ENCODE measurements at places on chromosomes 6 and 20.

GRCh38 chr20:61712688-61713087, 353.0 kb downstream of the TAF4 start:
- no peak for DNase-seq

- no peak for DNase-seq
These were observed 45.7 kb downstream of the HNF4A start for GRCh38 chr20:44400970-44401769.

GRCh38 chr6:9795880-9796279, 619.0 kb downstream of the TFAP2A start:
- no peak for DNase-seq

GRCh38 chr6:27829453-27830211, 82.6 kb downstream of the OR2B2 start:
- no peak for DNase-seq

- no peak for DNase-seq
These were observed 559.6 kb upstream of the NRSN1 start for GRCh38 chr6:23566418-23566817.

DNA sequence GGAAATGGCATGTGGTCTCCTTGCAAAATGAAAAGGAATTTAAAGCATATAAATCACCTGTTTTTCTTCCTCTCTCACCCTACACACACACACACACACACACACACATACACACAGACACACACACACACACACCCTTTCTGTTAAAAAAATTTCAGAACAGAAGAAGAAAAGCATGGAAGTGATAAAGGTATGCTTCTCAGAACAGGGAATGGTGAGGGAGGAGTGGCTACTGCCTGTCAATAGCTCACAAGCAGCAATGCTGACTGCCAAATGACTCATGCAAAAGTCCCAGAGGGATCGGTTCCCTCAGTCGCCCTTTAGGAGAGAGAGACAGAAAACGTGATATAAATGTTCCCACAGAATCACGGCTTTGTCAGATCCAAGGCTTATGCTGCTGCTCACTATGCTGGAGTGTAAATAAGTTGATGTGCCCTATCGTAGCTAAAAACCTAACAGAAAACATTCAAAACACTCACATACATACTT, 102.6 kb downstream of the IBTK start:
- DNase-seq, result no peak

GRCh38 chr20:17542993-17543412, 11.8 kb upstream of the BFSP1 start:
- DNase-seq, result no peak

GRCh38 chr6:107668743-107669474, 155.2 kb downstream of the SCML4 start:
- no peak for DNase-seq

DNA sequence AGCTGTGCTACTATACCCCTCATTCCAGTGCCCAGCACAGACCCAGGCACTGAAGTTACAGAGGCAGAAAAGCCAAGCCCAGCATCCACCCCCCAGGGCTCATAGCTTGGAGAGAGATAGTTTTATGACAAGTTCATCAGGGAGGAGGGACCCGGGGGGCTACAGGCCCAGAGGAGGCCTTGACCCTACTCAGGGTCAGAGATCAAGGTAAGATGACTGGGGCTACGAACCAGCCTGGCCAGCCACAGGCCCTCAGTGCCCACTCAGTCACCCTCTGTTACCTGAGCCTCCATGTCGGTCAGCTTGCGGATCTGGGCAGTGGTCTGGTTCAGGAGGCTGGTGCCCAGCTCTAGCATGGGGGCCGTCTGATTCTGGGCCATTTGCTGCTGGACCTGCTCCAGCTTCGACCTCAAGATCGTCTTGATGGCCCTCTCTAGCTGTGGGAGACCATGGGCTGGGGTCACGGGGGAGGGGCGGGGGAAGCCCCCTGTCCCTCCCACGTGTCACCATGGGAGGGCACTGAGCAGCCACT, 26.1 kb downstream of the ANGPT4 start:
- no peak for DNase-seq

DNA sequence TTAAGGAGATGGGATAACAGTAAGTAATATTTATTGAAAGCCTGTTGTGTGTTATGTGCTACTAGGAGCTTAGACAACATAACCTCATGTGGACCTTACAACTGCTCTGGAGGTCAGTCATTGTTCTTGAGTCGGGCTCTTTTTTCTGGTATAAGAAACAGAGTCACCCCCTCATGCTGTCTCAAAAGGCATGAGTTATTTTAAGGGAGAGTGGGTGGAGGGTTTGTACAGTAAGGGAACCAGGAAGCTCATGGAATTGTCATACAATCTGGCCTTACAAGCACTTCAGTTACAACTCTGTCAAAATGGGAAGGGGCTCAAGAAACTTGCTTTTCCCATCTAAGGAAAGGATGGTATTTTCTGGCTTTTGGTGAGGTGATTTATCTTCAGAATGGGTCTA, 16.5 kb upstream of the DSE start:
- DNase-seq, result no peak

DNA sequence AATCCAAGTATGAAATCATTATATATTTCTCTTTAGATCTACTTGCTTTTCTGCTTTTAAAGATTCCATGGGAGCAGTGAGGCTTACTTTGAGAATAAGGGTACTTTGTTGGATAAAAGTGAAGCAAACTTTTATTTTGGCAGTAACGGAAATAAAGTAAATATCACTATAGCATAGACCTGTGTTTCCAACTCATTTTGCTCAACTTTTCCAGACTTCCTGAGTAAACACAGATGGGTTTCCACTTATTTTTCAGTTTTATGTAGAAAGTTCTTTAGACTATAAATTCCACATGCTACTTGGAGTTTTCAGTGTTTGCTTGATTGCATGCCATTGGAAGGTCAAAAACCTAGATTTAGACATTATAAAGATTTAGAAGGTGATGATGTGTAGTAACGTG, 6.2 kb downstream of the STX16 start:
- no peak for DNase-seq

GRCh38 chr6:32827025-32827424, 10.2 kb upstream of the HLA-DOB start:
- no peak for DNase-seq

DNA sequence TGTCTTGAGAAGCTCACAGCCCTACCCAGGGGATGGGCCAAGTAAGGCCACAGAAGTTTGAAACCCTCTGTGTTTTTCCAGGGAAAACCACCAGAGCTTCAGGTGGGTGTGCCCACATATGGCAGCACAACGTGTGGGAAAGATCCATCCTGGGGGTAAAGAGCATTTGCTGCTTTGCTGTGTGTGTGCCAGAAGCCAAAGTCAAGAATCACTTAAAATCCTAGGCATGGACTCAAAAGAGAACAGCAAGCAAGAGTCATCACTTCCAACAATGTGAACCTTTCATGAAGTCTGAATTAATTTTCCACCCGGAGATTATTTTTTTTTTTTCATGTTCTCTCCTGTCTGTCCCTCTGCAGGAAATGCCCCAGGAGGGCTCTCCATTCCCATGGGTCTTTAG, 308.2 kb upstream of the SGK1 start:
- no peak for DNase-seq

GRCh38 chr20:23203951-23204730, 118.0 kb upstream of the CD93 start:
- no peak for DNase-seq

DNA sequence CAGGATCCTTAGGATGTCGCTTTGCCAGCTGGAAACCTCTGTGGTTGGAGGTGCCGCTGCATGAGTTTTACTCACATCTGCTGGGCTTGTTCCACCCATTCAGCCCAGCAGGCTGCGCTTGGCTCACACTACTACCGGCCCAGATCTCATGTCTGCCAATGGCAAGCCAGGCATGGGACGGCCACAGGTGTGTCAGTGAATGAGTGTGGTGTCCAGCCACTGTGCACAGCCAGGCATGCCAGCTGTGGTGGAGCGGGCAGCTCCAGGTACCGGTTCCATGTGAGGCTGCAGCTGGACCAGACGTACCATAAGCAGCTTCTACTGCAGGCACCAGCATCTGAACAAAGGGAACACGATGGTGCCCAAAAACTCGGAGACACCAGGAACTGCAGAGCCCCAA, 33.1 kb upstream of the ASF1A start:
- no peak for DNase-seq

- DNase-seq, result no peak
These were observed 63.5 kb downstream of the STMND1 start for GRCh38 chr6:17165383-17165782.

DNA sequence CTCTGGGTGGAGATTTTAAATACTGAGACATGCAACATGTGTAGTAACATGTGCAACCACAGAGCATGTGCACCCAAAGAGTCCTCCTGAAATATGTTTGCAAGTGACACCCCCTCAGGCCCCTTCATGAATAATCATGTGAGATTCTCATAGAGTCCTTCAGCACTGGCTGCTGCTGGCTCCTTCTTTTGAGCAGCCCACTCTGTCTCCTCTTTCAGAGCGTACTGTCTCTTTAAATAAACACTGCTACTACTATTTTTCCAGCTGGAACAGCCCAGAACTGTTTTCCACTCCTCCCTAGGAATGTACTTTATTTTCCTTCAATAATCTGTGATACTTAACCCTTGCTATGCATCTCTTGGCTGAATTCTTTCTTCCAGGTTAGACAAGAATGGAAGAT, 42.0 kb downstream of the HLA-DRB5 start:
- DNase-seq, result no peak

DNA sequence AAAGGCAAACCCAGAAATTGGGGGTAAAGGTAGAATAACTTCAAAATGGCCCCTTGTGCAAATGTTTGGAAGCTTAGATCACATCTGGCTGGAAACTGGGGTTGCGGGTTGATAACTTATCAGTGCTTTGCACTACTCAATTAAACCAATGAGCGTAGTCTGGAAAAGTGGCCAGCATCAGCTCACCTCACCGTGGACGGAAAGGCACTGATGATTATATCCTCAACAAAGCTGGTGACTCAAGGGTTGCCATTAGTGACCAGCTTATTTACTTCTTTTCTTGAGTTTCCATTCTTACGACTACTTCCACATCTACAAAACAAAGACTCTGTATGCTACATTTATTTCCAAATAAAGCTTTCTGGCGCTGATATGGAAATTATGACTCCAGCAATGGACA, 198.5 kb upstream of the HEY2 start:
- no peak for DNase-seq

DNA sequence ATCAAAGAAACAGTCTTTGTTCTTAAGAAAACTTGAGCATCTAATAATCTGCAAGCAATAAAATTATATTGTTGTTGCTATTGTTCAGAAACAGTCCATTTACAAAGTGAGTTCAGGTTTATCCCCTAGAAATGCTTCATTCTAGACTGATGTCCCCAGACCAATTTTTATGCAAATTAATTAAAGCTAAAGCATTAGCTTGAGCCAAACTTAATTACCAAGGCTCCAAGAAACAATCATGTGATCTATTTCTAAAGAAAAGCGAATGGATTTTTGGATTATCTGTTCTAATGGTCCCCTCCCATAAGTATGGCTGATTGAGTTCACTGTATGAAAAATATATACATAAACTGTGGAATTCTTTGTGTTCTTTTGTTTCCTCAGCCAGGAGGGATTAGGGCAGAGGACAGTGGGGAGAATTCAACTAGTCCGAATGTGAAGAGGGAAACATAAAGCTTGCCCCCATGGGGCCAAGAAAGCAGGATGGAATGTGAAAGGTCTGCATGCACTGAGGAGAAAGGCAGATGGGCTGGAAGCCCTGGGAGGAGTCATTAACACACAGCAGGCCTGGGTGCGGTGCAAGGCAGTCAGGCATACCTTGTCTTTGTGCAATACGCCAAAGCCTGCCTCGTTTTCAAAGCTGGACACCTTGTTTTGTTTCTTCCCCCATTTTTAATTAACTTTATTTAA, 597.1 kb downstream of the KIF16B start:
- DNase-seq, result no peak

DNA sequence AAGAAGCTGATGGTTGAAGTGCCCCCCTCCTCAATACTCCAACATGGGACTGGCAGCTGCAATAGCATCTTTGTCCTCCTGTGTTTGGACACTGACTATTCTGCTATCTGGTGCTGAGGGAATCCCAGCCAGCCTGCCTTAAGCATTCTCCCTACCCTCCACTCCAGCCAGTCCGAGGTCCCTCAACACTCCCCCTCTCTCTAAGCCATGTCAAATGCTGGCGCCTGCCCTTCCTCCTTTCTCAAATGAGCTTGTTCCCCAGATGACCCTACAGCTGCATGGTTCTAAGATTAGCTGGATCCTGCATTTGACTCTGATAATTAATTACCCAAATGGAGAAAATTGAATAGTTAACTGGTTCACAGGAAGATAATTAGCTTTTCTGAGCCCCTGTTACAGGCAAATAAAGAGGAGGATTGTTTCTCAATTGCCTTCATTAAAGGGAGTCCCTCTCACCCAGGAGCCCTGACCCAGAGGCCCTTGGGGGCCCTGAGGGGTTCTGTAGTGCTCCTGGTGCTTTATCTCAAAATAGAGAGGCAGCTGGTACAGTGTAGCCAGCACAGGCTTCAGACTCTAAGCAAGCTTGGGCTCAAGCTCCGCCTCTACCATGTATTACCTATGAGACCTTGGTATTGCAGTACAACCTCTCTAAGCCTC, 37.9 kb upstream of the CHD6 start:
- no peak for DNase-seq

- DNase-seq, result no peak
These were observed 24.6 kb upstream of the SERPINB1 start for GRCh38 chr6:2866171-2866846.

DNA sequence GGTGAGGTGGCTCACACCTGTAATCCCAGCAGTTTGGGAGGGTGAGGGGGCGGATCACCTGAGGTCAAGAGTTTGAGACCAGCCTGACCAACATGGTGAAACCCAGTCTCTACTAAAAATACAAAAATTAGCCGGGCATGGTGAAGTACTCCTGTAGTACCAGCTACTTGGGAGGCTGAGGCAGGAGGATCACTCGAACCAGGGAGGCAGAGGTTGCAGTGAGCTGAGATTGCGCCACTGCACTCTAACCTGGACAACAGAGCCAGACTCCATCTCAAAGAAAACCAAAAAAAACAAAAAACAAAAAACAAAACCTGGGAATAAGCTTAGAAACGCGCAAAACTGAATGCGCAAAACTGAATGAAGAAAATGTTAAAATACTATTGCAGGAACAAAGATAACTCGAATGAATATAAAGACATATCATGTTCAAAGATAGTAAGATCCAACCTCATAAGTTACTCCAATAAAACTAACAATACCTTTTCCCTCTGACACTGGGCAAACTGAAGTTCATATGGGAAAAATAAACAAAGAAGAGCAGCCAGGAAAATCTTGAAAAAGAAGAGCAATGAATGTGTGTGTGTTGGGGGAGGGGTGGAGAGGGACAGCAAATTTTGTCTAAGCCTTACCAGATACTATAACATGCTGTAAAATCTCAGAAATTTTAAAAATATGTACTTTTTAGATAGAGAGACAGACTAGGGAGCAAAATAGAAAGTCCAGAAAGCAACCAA, 101.0 kb upstream of the BEND3 start:
- DNase-seq, result no peak

- DNase-seq, result peak; percentile 14
These were observed 6.8 kb downstream of the MKKS start for GRCh38 chr20:10427060-10427692.
